Hematopoietic multipotent progenitor cell (in vitro differentiated cells): ENCODE measurements at places on chromosomes 7 and 10.
A peak's percentile ranks its signal among the peaks of the same experiment; 100 is the strongest.

- DNase-seq = no peak
Observed at GRCh38 chr10:99999319-100000108, 10.2 kb downstream of the DNMBP start.

DNA sequence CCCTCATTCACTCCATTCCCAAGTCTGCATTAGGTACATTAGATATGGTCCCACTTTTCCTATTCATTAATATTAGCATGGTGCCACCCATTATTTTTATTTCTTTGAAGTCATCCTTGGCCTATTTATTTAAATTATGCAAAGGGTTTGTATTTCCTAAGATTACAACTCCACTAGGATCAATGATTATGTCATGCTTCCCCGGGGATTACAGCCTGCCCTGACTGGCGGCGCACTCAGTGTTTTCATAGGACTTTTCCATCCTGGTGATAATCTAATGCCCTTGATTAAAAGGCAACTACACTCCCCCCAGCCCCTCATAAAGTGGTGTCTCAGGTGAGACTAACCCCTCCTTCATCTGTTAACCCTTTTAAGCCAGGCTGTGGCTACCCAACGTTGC is 187.2 kb downstream of the POU6F2 start:
- DNase-seq = no peak

DNA sequence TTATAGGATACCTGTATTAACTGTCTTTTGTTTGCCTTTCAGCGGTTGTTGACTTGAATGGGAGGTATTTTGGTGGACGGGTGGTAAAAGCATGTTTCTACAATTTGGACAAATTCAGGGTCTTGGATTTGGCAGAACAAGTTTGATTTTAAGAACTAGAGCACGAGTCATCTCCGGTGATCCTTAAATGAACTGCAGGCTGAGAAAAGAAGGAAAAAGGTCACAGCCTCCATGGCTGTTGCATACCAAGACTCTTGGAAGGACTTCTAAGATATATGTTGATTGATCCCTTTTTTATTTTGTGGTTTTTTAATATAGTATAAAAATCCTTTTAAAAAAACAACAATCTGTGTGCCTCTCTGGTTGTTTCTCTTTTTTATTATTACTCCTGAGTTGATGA is 26.6 kb downstream of the RBM17 start:
- DNase-seq = no peak

DNA sequence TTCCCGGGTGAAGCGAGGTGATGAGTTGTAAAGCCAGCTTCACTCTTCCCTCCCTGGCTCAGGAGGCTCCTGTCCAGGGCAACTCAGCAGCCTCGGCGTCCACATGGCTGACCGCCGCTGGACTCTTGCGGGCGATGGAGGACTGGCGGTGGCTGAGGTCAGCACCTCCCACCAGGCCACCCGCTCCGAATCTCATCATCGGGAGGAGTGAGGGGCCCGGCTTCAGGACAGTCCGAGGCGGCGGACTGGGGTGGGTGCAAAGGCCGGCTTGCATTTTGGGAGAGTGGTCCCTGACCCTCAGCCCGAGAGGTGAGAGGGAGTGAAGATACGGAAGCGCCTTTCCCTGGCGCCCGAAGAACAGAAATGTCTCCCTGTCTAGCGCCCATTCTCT is 759 bp downstream of the DNAJB12 start:
- no peak for DNase-seq

DNA sequence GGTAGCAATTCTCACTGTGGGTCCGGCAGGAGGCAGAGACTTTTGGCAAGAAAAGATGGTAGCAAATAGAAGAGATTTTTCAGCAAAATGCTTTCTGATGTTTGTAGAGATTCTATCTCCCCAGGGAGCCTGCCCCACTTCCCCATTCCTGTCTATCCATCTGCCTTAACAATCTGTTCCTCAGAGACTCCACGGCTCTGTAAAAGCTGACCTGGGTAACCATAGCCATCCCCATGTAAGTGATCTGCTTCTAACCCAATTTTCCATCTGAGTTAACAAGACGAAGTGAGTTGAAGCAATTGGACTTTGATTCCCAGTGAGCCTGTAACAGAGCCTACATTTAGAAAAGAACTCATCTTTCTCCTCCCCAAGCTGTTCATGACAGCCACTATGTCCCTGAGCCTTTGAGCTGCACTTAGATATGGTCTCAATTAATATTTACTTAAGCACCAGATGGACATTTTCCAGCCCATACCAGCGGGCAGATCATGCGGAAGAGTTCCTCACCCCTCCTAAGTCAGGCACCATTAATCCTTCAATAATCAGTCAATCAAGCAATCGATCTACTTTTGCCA is 896.1 kb downstream of the CCSER2 start:
- DNase-seq = no peak

DNA sequence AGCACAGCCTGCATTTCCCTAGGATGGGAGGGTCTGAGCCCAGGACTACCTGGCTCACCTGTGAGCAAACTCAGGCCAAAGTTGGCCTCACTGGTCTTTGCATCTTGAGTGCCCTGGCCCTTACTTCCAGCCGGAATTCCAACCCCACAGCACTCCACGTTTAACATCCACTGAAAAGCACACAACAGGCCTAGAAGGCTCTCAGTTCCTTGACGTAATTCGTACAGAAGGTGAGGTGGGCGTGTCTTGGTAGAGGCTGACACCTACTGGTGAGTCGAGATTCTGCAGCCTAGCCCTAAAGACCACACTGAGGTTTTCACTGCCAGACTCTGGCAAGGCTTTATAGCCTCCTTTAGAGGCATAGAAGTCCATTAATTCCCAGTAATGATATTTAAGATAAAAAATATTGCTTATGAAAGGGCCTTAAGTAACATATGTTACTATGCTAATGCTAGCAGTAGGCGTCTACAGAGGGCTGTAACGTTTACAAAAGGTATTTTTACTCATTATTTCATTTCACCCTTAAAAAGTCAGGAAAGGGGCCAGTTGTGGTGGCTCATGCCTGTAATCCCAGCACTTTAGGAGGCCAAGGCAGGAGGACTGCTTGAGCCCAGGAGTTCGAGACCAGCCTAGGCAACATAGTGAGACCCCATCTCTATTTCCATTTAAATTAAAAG is 95.8 kb downstream of the HIP1 start:
- DNase-seq = peak; percentile 86

DNA sequence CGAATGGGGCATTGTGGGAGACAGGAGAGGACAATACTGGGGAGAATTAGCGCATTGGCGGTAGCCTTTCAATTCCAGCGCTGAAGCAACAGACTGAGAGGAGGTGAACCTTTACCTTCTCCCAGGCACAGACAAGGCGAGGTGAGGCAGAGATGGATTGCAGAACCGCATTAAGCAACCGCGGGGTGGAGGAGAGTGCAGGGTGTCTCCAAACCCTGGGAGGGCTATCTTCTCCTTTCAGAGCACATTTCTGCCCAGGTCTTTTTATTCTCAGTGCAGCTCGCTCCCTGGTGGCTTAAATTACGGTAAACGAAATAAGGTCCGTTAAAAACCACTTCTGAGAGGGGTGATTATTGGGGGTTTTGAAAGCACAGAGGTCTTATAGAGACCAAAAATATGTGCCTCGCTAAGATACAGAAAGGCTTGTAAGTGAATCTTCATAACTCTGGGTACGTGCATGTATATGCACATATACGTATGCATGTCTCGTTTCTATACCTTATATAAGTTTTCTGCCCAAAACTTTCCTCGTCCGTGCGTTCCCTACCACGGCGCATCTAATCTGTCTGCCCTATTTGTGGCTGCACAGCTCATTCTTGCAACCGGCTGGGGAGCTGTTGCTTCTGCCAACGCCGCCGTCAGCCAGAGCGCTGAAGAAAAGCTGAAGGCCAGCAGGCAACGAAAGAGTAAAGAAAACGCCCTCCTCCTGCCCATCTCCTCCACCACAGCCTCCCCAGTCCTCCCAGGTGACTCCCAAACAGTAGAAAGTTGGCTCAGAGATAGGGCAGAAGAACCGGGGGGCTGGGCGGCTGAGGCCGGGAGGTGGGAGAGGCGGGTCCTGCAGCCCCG is 895 bp upstream of the ZNF804B start:
- no peak for DNase-seq

- DNase-seq = no peak
Observed at GRCh38 chr10:122344741-122345258, 29.7 kb upstream of the PLEKHA1 start.

- no peak for DNase-seq
Observed at GRCh38 chr10:13086056-13086455, 13.9 kb upstream of the OPTN start.

DNA sequence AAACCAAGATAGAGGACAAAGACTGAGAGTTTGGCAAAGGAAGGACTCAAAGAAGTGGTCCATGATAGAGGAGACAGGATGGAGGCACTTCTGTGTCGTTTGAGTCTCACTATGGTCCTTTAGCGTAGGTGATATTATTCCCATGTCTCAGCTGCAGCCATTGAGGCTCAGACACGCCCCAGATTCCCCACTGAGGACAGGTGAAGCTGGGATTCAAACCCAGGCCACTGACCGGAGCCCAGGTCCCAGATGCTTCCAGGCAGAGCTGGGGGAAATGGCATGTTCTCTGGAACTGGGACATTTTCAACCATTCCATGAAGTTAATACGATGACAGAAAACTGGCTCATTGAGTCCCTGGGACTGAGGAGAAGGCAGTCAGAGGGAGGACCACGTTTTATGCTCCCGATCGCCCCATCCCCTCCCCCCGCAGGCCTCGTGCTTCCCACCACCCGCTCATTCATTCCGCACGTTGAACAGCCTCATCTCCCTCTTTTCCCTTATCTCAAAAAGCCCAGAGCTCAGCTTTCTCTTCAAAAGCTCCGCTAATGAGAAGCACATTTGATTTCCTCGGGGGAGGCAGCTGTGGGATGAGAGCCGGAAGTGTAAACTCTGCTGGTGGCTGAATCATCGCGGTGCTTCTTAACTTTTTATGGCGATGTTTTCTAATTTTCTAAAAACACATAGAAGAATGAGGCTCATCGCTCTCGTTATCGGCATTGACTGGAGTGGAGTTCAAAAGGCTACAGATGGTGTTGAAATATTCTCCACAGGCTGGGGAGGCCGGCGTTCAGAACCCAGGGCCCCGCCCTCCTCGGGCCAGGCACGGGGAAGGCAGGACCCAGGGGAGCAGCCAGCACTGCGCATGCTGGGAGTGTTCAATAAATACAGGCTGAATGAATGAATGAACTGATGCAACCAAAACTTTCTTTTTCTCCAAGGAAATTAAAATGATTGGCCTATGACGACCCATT is 64.0 kb downstream of the OAT start:
- peak; percentile 54 for DNase-seq

DNA sequence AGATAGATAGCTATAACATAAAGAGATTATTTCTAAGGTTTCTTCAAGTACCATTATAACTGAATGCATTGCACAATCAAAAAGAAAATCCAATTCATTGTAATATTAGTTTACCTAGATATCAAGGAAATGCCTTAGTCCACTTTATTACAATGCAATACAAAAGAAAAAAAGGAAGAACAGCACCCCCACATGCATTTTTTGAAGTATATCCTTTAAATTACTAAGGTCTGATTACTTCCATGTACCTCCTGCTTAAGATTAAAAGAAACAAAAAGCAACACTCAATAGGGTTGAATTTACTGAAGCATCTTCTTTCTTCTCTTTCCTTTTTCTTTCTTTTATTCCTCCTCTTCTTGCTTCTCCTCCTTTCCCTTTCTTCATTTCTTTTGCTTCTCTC is 973.8 kb upstream of the LRRTM3 start:
- peak; percentile 0 for DNase-seq

GRCh38 chr7:16099302-16099849 is 322.0 kb downstream of the CRPPA start:
- DNase-seq = no peak

DNA sequence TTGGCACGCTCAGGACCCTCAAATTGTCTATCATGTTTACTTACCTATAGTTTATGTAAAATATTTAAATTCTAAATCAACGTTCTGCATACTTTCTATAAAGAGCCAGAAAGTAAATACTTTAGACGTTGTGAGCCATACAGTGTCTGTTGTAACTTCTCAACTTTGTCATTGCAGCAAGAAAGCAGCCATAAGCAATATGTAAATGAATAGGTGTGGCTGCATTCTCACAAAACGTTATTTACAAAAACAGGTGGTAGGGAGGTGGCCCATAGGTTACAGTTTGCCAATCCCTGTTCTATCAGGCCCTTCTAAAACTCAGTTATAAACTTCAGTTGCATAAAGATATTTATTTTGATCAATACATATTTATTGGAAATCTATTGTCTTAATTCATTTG is 12.1 kb upstream of the NPY start:
- no peak for DNase-seq

- no peak for DNase-seq
Observed at GRCh38 chr7:107998150-107998549, 4.8 kb downstream of the LAMB1 start.

- DNase-seq = no peak
Observed at GRCh38 chr10:121568275-121568674, 30.0 kb downstream of the FGFR2 start.

- no peak for DNase-seq
Observed at GRCh38 chr7:48048113-48048512, 12.8 kb downstream of the C7orf57 start.
